ENCODE measurements at places on chromosomes 7 and 10.

GRCh38 chr7:3984456-3984855 is 683.4 kb downstream of the SDK1 start:
- no peak for ATAC-seq

GRCh38 chr10:79021948-79022499 is 46.7 kb upstream of the ZMIZ1 start:
- no peak for ATAC-seq

DNA sequence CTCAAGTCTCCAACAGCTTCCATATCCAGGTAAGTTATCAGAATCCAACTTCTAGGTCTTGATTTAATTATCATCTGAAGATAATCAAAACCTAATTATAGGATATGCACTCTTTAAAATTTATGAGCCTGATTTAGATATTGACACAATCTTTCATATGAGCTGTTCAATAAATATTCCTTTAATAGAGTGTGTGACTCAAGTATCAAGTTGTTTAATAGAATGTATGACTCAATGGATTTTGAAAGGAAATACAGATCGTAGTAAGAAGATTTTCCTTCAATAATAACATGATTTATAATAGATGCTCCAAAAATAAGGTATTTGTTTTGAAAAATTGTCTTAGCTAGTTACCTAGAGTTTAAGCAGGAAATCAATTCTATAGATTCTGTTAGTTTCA is 97.8 kb downstream of the ABCA13 start:
- no peak for ATAC-seq

DNA sequence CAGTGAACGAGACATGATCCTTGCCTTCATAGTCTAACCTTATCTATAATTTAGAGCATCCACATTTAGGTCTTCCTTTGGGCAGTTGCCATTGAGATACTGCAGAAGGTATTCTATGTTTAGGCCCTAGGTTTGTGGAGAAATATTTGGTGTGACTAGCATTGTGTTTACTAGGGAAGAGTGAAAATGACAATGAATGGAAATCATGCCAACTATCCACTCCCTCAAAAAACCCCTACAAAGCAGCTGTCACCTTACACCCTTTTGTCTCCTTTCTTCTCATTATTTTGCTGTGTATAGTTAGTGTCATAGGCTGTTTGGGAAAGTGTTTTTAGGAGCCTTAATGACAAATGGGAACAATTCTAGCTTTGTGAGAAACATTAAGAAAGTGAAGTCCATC is 3.2 kb downstream of the CCNJ start:
- ATAC-seq = no peak

- ATAC-seq = no peak
Measured at GRCh38 chr7:158861936-158862704, 5.8 kb downstream of the DYNC2I1 start.

GRCh38 chr7:16908561-16908960 is 26.8 kb upstream of the AGR3 start:
- no peak for ATAC-seq

- ATAC-seq = no peak
Measured at GRCh38 chr7:46162609-46163008, 241.5 kb upstream of the IGFBP3 start.

GRCh38 chr7:130654850-130655249 is 13.7 kb downstream of the COPG2 start:
- no peak for ATAC-seq

- no peak for ATAC-seq
Measured at GRCh38 chr7:2154121-2154520, 78.6 kb downstream of the MAD1L1 start.

DNA sequence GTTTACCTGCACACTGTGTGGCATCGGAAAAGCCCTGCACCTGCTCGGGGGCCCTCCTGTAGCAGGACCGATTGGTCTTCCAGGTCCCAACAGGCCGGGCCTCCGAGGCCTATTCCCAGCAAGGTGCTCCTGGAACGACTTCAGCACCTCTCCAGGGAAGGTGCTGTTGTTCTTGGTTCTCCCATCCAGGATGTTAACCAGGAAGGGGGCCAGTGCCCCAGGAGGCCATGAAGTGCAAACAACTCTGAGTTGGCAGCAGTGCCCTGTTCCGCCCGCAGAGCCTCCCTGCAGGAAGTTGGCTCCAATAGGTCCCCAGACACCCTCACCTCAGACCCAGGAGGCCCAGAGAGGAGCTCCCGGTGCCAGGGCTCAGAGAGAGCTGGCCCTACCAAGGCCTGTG is 64.0 kb upstream of the DUSP5 start:
- no peak for ATAC-seq

DNA sequence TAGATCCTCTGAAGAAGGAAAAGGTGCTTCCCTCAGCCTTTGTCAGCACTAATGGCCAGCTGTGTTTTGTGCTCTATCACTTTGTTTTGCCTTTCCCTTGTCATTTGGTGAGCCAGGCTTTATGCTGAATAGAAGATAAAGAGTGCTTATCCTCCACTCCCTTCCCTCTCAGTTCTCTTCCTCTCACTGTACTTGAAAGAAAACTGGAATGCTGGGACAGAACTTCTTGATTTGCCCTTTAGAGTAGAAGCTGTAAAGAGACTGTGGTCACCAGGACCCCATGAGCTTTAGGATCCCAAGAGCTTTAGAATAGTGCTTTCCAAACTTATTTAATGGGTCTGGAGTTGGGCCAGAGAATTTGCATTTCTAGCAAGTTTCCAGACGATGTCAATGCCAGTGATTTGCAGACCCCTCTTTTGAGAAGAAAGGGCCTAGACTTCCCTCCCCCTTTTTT is 81.4 kb downstream of the LRRC4 start:
- ATAC-seq = no peak

- no peak for ATAC-seq
Measured at GRCh38 chr10:15780353-15781135, 60.8 kb upstream of the ITGA8 start.

- no peak for ATAC-seq
Measured at GRCh38 chr10:116765648-116766081, 23.3 kb upstream of the HSPA12A start.

DNA sequence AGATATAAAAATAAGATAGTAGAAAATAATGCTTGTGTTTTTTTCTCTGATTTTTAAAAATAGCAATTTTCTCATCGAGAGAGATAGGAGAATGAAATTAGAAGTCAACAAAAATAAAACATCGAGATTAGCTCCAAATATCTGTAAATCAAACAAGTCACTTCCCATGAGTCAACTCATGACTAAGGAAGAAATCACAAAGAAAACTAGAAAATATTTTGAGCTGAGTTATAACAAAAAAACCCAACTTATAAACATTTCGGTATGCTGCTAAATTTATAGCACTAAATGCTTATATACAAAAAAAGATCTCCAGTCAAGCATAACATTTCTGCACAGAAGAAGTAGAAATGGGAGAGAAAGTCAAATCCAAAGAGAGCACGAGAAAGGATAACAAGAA is 140.1 kb downstream of the ITGA8 start:
- ATAC-seq = no peak

DNA sequence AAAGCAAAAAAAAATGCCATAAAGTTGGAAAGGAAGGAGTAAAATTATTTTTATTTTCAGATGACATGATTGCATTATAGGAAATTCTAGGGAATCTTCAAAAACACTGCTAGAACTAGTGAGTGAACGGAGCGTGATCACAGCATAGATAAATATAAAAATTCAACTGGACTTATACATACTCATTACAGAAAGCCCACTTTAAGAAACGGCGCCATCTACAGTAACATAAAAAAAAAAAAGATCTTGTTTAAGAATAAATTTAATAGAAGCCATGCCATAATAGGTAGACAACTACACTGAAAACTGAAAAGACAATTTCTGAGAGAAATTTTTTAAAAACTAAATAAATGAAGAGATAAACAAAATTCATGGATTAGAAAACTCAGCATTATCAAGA is 623.1 kb upstream of the MGMT start:
- no peak for ATAC-seq

DNA sequence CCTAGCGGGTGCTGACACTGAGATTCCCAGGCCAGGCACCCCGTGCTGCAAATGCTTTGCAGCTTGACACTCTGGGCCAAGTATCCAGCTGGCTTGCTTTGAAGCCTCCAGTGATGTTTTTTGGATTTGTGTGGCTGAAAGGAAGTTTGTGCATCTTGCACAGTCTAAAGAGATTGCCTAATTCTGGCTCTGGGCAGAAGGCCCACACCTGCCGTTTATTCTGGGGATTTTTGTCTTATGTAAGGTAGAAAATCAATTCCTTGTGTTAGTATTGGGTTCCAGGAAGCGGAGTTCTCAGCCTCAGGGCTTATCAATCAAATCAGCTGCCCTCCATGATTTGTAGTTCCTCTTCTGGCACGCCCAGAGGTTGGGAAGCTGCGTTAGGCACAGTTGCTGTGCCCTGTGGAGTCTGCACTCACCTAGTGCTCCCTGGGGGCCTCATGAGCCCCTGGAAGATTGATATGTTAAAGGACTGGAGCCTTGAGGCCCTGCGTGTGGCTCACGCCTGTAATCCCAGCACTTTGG is 8.4 kb upstream of the PURB start:
- ATAC-seq = no peak

All from stimulated activated memory B cell treated with anti-CD40 and anti-IgM and Interleukin-4, amounts not matched to agents 10 μg/mL and 1 μg/mL and 100 μg/mL, for 72 hours (primary cell).